ENCODE measurements at places on chromosomes 2 and 18. TPM values are rescaled to one million over a fixed set of nuclear protein-coding genes. Genes with fewer than 3 reads are reported as not detected.

GRCh38 chr18:76553715-76554546 is 58.9 kb upstream of the ZNF516 start:
- no peak overlapping the region for H3K4me3 ChIP-seq
- H3K4me1 ChIP-seq, result peaks cover 6% of the 10 kb centered on the region
- H3K27me3 ChIP-seq, result no peaks in the 10 kb centered on the region
- H3K36me3 ChIP-seq, result peaks cover 3% of the 10 kb centered on the region
- H3K27ac ChIP-seq, result no peak overlapping the region

GRCh38 chr2:180733330-180733729 is 247.1 kb upstream of the UBE2E3 start:
- H3K36me3 ChIP-seq, result no peaks in the 10 kb centered on the region
- H3K27ac ChIP-seq, result no peak overlapping the region
- H3K4me1 ChIP-seq, result peaks cover 13% of the 10 kb centered on the region
- no peak for DNase-seq

DNA sequence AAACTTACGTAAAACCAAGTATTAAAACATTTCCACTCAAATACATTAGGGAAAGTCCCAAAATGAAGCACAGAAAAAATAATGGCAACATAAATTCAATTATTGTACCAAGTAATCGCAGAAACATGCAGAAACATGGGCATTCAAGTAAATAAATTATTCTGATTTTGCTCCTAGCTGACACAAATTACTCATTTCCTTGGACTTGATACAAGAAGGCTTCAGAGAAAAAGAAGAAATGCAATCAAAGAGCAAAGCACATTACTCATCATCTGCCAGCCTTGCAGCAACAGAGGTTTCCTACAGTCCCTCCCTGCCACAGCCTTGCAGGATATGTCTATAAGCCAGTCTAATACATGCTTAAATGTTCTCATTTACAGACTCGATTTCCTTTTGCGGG is 439.8 kb upstream of the LYPD1 start:
- H3K4me3 ChIP-seq, result no peak overlapping the region
- H3K36me3 ChIP-seq, result no peaks in the 10 kb centered on the region
- DNase-seq, result no peak

DNA sequence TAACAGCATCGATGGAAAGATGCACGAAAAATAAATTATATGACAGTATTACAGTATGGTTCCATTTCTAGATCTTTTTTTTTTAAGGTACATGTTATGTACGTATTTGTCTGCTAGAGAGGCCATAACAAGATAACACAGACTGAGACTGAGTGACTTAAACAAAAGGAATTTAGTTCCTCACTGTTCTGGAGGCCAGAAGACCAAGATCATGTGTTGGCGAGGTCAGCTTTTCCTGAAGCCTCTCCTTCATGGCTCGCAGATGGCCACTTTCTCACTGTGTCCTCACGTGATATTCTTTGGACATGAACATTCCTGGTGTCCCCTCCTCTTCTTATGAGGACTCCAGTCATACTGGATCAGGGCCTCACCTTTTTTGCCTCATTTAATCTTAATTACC is 177.4 kb downstream of the CAPN13 start:
- H3K27ac ChIP-seq, result no peak overlapping the region
- no peaks in the 10 kb centered on the region for H3K27me3 ChIP-seq
- H3K4me1 ChIP-seq, result peaks cover 2% of the 10 kb centered on the region
- no peak overlapping the region for H3K4me3 ChIP-seq
- no peak for DNase-seq

GRCh38 chr2:14745288-14746076 is 113.0 kb downstream of the LRATD1 start:
- peaks cover 8% of the 10 kb centered on the region for H3K4me1 ChIP-seq
- H3K27me3 ChIP-seq, result peaks cover 24% of the 10 kb centered on the region
- no peak for DNase-seq
- no peaks in the 10 kb centered on the region for H3K36me3 ChIP-seq
- no peak overlapping the region for H3K4me3 ChIP-seq
- H3K27ac ChIP-seq, result no peak overlapping the region

- peaks cover 5% of the 10 kb centered on the region for H3K36me3 ChIP-seq
- peak; percentile 44 for DNase-seq
- peaks cover 59% of the 10 kb centered on the region for H3K4me1 ChIP-seq
- H3K27me3 ChIP-seq, result peaks cover 49% of the 10 kb centered on the region
- H3K27ac ChIP-seq, result peak within 1 kb of the TSS; percentile 95
Observed at GRCh38 chr2:38075507-38076151, at the start of gene CYP1B1. Gene CYP1B1, minus strand, starts transcription at chr2:38076151. Its CDS starts 763 bp downstream, at chr2:38075388.

- H3K4me1 ChIP-seq, result peaks cover 14% of the 10 kb centered on the region
- H3K4me3 ChIP-seq, result no peak overlapping the region
- H3K36me3 ChIP-seq, result no peaks in the 10 kb centered on the region
Observed at GRCh38 chr2:18603854-18604530, 14.6 kb upstream of the NT5C1B start.

- peaks cover 2% of the 10 kb centered on the region for H3K36me3 ChIP-seq
- no peak for DNase-seq
- H3K4me3 ChIP-seq, result no peak overlapping the region
- no peaks in the 10 kb centered on the region for H3K27me3 ChIP-seq
- H3K27ac ChIP-seq, result peak overlapping the region; percentile 79
Observed at GRCh38 chr2:195364015-195364965, 292.7 kb upstream of the SLC39A10 start.

DNA sequence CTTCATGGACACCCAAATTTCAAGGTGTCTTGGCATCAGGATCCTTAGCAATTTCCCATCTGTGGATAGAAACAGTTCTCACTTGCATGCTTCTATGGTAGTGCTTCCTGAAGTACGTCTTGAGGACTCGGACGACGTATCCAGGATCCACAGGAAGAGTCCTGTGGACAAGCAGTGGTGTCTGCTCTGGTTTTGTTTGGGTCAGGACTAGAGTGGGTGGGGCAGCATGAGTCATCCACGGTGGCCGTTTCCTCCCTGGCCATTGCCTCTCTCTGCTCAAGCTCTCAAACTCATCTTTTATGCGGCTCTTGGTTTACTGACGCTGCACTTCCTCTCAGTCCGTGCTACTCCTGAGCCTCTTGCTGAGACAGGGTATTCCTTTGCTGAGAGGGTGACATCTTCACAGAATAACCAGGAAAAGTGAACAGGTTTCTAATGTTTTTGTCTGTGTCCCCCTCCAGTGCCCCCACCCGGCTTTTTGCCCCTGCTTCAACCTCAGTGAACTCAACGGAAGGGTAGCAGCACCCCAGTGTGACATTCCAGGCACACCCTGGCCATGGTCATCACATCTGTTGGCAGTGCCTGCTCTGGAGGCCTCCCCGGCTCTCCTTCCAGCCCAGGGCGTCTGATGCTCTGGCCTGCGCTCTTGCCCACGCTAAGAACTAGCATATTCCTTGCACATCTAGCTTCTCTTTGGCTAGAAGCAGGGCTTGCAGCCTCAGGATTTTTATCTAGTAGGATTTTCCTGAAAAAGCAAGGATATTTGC is 62.2 kb downstream of the ARMC9 start:
- no peaks in the 10 kb centered on the region for H3K27me3 ChIP-seq
- peaks cover 29% of the 10 kb centered on the region for H3K36me3 ChIP-seq
- H3K4me3 ChIP-seq, result no peak overlapping the region
- DNase-seq, result no peak

GRCh38 chr18:36023336-36023735 is 44.0 kb downstream of the RPRD1A start:
- peaks cover 17% of the 10 kb centered on the region for H3K36me3 ChIP-seq
- H3K4me1 ChIP-seq, result peaks cover 24% of the 10 kb centered on the region
- H3K4me3 ChIP-seq, result no peak overlapping the region
- H3K27me3 ChIP-seq, result no peaks in the 10 kb centered on the region
- DNase-seq, result no peak

Gene ACKR3
- total RNA-seq, result 78.7 TPM

Gene CCDC141
- total RNA-seq, result 1.2 TPM

Gene CPO
- total RNA-seq, result not detected

Gene CNGA3
- not detected for total RNA-seq

Gene SPP2
- not detected for total RNA-seq
